Diencephalon (tissue), 1 donor: ENCODE measurements at places on chromosomes 6 and 20. TPM values are rescaled to one million over a fixed set of nuclear protein-coding genes. Genes with fewer than 3 reads are reported as not detected.

RARS2 gene
- 51.4 TPM for total RNA-seq

STMND1 gene
- total RNA-seq: 0.92 TPM

HLA-DOA gene
- total RNA-seq: 1.2 TPM

CST4 gene
- not detected for total RNA-seq

ACSS2 gene
- total RNA-seq: 16.4 TPM

SIGLEC1 gene
- total RNA-seq: 0.23 TPM

METTL24 gene
- total RNA-seq: 2.8 TPM

MTFR2 gene
- total RNA-seq: 0.92 TPM

GJA10 gene
- not detected for total RNA-seq

CRISP2 gene
- total RNA-seq: 1.6 TPM

WFDC10B gene
- not detected for total RNA-seq

FAM209B gene
- total RNA-seq: not detected

MMP24 gene
- total RNA-seq: 80.5 TPM

VNN1 gene
- total RNA-seq: not detected

OR2B6 gene
- not detected for total RNA-seq

HLA-DQA1 gene
- 0.92 TPM for total RNA-seq

MEP1A gene
- not detected for total RNA-seq

SPAG4 gene
- 1.6 TPM for total RNA-seq

TP53TG5 gene
- total RNA-seq: not detected

DEFB124 gene
- total RNA-seq: not detected

RAB44 gene
- not detected for total RNA-seq

NFKBIE gene
- total RNA-seq: 6.7 TPM

BMP2 gene
- 6.7 TPM for total RNA-seq

TPD52L1 gene
- 24.7 TPM for total RNA-seq

KIZ gene
- 15.7 TPM for total RNA-seq

TXLNB gene
- 1.2 TPM for total RNA-seq

HDGFL1 gene
- not detected for total RNA-seq

KCNS1 gene
- 3.0 TPM for total RNA-seq

AVP gene
- total RNA-seq: 51.9 TPM

DNPH1 gene
- 26.1 TPM for total RNA-seq

ULBP3 gene
- total RNA-seq: 14.1 TPM

CLPSL2 gene
- not detected for total RNA-seq

FOXS1 gene
- total RNA-seq: 1.4 TPM

TMEM200A gene
- total RNA-seq: 21.2 TPM

MRPL2 gene
- 13.6 TPM for total RNA-seq

BPIFB1 gene
- not detected for total RNA-seq

BPIFB4 gene
- total RNA-seq: not detected

PPP2R5D gene
- total RNA-seq: 61.1 TPM

DLK2 gene
- total RNA-seq: 8.3 TPM

GPR63 gene
- 14.3 TPM for total RNA-seq

HDAC2 gene
- total RNA-seq: 144 TPM

DEFB116 gene
- total RNA-seq: not detected

FBXO5 gene
- 14.5 TPM for total RNA-seq

SLPI gene
- total RNA-seq: not detected

IPCEF1 gene
- total RNA-seq: 13.6 TPM
